Adrenal gland (tissue), 19 donors: ENCODE measurements at places on chromosomes 3 and 15. TPM values are rescaled to one million over a fixed set of nuclear protein-coding genes. Genes with fewer than 3 reads are reported as not detected.

LINGO1 gene
- total RNA-seq: not detected

C2CD4B gene
- 1.1 TPM for total RNA-seq

- H3K36me3 ChIP-seq: no peaks in the 10 kb centered on the region
- H3K4me3 ChIP-seq: no peak overlapping the region
- H3K27me3 ChIP-seq: no peaks in the 10 kb centered on the region
- no peak overlapping the region for H3K27ac ChIP-seq
- DNase-seq: no peak
Measured at GRCh38 chr3:22208844-22209243, 457.8 kb upstream of the ZNF385D start.

DNA sequence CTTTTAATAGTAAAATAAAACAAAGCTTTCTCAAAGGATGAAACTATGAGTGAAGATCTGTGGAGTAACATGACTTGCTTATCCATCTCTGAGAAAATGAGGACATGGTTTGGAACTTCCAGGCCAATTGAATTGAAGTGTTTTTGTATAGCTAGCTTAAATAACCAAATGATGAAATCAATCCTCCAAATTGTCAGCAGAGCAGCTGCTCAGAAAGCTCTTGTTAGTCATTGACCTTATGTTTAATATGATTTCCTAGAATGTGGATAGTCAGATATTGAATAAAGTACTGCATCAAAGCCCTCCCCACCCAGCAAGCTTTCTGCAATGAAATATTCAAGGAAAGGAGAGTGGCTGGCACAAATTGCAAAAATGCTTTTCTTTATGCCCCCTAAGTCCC is 437.2 kb downstream of the MFSD1 start:
- H3K4me1 ChIP-seq: no peaks in the 10 kb centered on the region
- H3K36me3 ChIP-seq: no peaks in the 10 kb centered on the region
- no peak overlapping the region for H3K4me3 ChIP-seq
- H3K27ac ChIP-seq: no peak overlapping the region
- DNase-seq: no peak
- no peaks in the 10 kb centered on the region for H3K27me3 ChIP-seq

ADAMTS9 gene
- 24.5 TPM for total RNA-seq

ACSBG1 gene
- 4.5 TPM for total RNA-seq

- H3K36me3 ChIP-seq: no peaks in the 10 kb centered on the region
- DNase-seq: no peak
- H3K27ac ChIP-seq: peak overlapping the region; percentile 93
- no peaks in the 10 kb centered on the region for H3K27me3 ChIP-seq
- H3K4me1 ChIP-seq: peaks cover 22% of the 10 kb centered on the region
- H3K4me3 ChIP-seq: peak overlapping the region; percentile 77
Measured at GRCh38 chr3:183098536-183099025, 715 bp downstream of the MCCC1 start.

GRCh38 chr15:40421246-40422157 is 15.9 kb downstream of the IVD start:
- no peak overlapping the region for H3K4me3 ChIP-seq
- no peak overlapping the region for H3K27ac ChIP-seq
- no peaks in the 10 kb centered on the region for H3K27me3 ChIP-seq
- peaks cover 21% of the 10 kb centered on the region for H3K4me1 ChIP-seq
- DNase-seq: peak; percentile 78

NR1I2 gene
- total RNA-seq: 0.41 TPM

DNA sequence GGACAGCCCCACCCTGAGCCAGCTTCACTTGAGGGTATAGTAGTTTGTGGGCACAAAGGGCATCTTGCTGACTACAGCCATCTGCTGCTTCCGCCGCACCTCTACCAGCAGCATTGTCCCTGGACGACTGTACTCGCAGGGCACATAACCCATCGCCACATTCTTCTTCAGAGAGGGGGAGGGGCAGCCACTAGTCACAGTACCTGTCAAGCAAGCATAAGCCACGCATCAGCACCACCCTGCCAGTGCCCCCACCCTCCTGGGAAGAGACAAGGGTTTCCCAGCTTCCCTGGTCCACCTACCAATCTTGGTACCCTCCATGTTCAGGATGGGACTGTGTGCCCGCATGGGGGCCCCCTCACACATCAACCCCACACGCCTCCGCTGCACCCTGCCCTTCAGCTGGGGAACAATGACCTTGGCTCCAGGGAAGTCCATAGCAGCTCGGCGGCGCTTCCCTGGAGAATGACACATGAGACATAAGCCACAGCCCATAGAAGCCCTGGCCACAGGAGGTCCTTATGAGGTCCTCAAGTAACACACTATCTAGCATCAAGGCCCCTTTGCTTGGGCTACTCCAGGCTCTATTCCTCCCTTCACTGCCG is 4.7 kb downstream of the AMT start:
- no peaks in the 10 kb centered on the region for H3K27me3 ChIP-seq
- H3K4me1 ChIP-seq: peaks cover 21% of the 10 kb centered on the region
- H3K27ac ChIP-seq: peak overlapping the region; percentile 64
- DNase-seq: no peak
- peaks cover 8% of the 10 kb centered on the region for H3K36me3 ChIP-seq
- no peak overlapping the region for H3K4me3 ChIP-seq

DNA sequence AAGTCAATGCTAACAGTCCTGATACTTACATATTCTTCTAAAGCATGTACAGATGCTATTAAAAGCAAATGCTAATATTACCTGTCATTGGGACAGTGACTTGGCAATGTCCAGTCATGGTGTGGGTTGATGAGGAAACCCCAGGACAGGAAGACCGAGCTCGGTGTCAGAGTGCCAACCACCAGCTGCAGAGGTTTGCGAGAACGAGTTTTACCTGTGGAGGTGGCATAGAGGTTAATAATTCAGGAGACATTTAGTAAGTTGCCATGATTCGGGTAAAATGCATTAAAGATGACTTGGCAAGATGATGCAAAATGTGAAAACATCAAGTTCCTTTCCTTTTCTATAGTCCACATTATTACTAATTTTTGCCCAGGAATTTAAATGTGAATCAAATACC is 94.5 kb downstream of the ABI3BP start:
- H3K36me3 ChIP-seq: no peaks in the 10 kb centered on the region
- DNase-seq: no peak
- peaks cover 3% of the 10 kb centered on the region for H3K4me1 ChIP-seq
- no peak overlapping the region for H3K4me3 ChIP-seq

DNA sequence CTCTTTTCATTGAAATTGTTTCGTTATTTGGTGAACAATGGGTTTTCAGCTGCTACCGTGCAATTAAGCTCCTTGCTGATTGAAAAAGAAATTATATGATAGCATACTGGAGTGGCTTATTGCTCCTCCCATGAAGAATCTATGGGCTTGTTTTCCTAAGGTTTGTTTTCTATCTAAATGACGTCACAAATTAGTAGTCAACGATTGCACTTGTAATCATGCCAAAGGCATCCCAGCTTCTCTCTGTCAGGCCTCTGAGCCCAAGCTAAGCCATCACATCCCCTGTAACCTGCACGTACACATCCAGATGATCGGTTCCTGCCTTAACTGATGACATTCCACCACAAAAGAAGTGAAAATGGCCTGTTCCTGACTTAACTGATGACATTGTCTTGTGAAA is 388.0 kb upstream of the LMCD1 start:
- no peaks in the 10 kb centered on the region for H3K27me3 ChIP-seq
- H3K4me1 ChIP-seq: no peaks in the 10 kb centered on the region
- no peak overlapping the region for H3K27ac ChIP-seq
- DNase-seq: no peak

NOP10 gene
- total RNA-seq: 143 TPM

- no peak overlapping the region for H3K27ac ChIP-seq
- no peaks in the 10 kb centered on the region for H3K36me3 ChIP-seq
- no peak for DNase-seq
- H3K27me3 ChIP-seq: no peaks in the 10 kb centered on the region
- H3K4me1 ChIP-seq: no peaks in the 10 kb centered on the region
Measured at GRCh38 chr15:41605566-41605965, 46.6 kb downstream of the TYRO3 start.

PPARG gene
- total RNA-seq: 4.9 TPM

DCLK3 gene
- not detected for total RNA-seq

DLL4 gene
- total RNA-seq: 1.9 TPM

- no peak overlapping the region for H3K4me3 ChIP-seq
- H3K27ac ChIP-seq: no peak overlapping the region
- DNase-seq: no peak
- H3K27me3 ChIP-seq: no peaks in the 10 kb centered on the region
Measured at GRCh38 chr3:104763007-104763406, 603.7 kb upstream of the ALCAM start.

- no peaks in the 10 kb centered on the region for H3K27me3 ChIP-seq
- DNase-seq: no peak
- no peak overlapping the region for H3K27ac ChIP-seq
- no peak overlapping the region for H3K4me3 ChIP-seq
Measured at GRCh38 chr3:69249001-69249400, 126.6 kb upstream of the LMOD3 start.

GRCh38 chr3:125059488-125060245 is 3.9 kb upstream of the HEG1 start:
- H3K4me3 ChIP-seq: no peak overlapping the region
- no peaks in the 10 kb centered on the region for H3K27me3 ChIP-seq
- no peak overlapping the region for H3K27ac ChIP-seq
- no peak for DNase-seq
- no peaks in the 10 kb centered on the region for H3K36me3 ChIP-seq

DNA sequence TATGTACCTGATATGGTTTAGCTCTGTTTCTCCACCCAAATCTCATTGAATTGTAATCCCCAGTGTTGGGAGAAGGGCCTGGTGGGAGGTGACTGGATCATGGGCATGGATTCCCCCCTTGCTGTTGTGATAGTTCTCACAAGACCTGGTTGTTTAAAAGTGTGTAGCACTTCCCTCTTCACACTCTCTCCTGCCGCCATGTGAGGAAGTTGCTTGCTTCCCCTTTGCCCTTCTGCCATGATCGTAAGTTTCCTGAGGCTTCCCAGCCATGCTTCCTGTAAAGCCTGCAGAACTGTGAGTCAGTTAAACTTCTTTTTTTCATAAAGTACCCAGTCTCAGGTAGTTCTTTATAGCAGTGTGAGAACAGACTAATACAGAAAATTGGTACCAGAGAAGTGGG is 93.1 kb downstream of the C3orf70 start:
- H3K36me3 ChIP-seq: no peaks in the 10 kb centered on the region
- H3K27ac ChIP-seq: no peak overlapping the region
- DNase-seq: no peak
- no peaks in the 10 kb centered on the region for H3K27me3 ChIP-seq

DNA sequence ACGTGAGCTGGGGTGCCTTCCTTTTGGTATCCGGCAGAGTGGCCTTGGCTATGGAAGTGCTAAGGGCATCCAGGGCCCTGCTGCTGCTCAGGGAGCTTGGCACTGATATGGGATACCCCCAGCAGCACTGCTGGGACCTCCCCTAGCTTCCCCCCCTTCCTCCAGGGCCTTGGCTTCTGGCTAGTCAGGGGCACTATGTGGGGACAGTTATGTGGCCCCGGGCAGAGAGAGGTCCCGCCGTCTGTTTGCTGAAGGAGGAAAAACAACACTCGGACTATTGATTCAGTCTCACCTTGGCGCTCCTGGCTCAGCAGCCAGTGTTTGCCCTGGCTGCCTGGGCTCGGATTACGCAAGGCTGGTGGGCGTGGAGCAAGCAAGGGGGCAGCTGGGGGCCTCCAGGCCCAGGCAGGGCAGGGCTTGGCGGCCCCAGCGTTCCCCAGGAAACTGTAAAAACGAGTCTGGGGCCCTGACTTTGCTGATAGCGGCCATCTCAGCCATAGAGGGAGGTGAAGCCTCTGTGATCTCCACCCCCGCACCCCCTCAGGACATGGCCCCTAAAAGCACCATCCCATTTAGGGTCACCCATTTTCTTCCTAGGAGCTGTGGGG is 5.7 kb downstream of the FURIN start:
- no peak for DNase-seq
- H3K27ac ChIP-seq: no peak overlapping the region
- H3K4me1 ChIP-seq: peaks cover 26% of the 10 kb centered on the region
- H3K4me3 ChIP-seq: no peak overlapping the region

GRCh38 chr15:27527490-27528067 is 556.6 kb downstream of the GABRG3 start:
- H3K27ac ChIP-seq: no peak overlapping the region
- DNase-seq: no peak
- H3K27me3 ChIP-seq: no peaks in the 10 kb centered on the region
- H3K4me1 ChIP-seq: no peaks in the 10 kb centered on the region
- no peaks in the 10 kb centered on the region for H3K36me3 ChIP-seq

DNA sequence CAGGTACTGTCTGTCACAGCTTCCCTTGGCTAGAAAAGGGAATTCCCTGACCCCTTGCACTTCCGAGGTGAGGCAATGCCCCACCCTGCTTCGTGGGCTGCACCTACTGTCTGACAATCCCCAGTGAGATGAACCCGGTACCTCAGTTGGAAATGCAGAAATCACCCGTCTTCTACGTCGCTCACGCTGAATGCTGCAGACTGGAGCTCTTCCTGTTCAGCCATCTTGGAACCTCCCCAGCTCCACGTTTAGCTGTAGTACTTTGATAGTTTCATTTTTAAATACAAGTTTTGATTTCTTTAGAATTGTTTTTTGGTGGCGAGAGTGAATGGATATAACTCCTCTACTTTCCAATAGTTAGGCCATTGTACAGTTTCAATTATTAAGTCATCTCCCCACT is 17.8 kb upstream of the HDGFL3 start:
- H3K4me3 ChIP-seq: no peak overlapping the region
- H3K27ac ChIP-seq: no peak overlapping the region
- H3K4me1 ChIP-seq: no peaks in the 10 kb centered on the region
- H3K27me3 ChIP-seq: no peaks in the 10 kb centered on the region

DNA sequence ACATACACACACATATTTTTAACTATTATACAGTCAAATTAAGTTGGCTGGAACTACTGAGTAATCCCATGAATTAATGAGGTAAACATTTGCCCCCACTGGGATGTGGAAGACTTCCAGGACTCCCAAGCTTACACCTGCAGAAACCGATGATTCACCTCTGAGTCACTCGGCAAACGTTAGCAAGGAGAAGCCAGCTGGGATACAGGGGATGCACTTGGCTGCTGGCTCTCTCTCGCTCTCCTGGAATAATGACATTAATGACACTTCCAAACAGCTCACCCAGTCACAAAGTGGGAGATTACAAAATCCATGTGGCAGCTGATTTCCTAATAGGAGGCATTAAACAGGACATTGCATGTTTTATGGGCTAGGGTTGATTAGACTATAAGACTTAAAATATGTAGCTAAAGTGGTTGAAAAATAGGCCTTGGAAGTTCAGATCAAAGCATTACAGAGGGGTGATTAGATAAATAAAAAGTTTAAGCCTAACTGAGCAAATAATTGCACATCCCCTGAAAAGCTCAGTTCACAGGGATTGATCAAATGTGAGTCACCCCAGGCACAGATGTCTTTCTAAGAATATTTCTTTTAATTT is 500.9 kb downstream of the SOX2 start:
- H3K4me3 ChIP-seq: no peak overlapping the region
- peak; percentile 19 for DNase-seq
- no peaks in the 10 kb centered on the region for H3K36me3 ChIP-seq
- no peak overlapping the region for H3K27ac ChIP-seq
- H3K27me3 ChIP-seq: no peaks in the 10 kb centered on the region
- H3K4me1 ChIP-seq: no peaks in the 10 kb centered on the region
